ENCODE measurements at places on chromosomes 11 and 22. TPM values are rescaled to one million over a fixed set of nuclear protein-coding genes. Genes with fewer than 3 reads are reported as not detected.

GRCh38 chr11:35815556-35816315 lies 128.1 kb upstream of the LDLRAD3 start:
- no peak for DNase-seq

DNA sequence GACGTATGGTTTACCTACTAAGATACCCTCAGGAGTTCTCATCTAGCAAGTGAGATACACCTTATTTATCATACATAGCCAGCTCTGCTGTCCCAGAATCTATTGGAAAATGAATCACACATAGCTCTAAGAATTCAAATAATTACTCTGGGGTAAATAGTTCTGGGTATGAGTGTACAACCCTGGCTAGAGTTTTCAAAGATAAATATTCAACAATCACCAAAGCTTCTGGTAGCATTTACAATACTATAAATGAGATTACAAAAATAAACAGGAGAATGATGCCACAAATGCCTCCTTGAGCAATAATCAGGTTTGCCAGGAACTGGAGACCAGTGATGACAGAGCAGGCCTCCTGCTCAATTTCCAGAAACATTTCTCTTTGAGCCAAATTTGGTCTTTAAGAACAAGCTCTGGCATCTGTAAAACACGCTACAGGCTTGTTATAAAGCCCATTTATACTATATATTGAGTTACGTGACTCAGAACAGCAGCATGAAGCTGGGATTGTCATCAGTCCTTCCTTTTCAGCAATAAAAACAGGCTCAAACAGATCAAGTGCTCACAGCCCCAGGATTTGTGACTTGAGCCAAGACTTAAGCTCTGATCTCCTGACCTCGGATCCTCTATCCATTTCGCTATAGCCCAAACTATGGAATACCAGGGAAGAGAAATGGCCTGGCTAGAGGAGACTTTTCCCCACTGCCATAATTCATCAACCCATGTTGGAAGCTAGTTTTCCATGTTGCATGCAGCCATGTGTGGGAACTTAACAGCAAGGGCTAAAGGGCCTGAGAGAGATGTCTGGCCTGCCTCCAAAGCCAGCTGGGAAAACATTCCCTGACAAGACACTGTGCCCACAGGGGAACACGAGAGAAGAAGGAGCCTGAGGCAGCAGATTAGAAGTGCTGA lies 19.7 kb downstream of the RAB30 start:
- DNase-seq = no peak

DNA sequence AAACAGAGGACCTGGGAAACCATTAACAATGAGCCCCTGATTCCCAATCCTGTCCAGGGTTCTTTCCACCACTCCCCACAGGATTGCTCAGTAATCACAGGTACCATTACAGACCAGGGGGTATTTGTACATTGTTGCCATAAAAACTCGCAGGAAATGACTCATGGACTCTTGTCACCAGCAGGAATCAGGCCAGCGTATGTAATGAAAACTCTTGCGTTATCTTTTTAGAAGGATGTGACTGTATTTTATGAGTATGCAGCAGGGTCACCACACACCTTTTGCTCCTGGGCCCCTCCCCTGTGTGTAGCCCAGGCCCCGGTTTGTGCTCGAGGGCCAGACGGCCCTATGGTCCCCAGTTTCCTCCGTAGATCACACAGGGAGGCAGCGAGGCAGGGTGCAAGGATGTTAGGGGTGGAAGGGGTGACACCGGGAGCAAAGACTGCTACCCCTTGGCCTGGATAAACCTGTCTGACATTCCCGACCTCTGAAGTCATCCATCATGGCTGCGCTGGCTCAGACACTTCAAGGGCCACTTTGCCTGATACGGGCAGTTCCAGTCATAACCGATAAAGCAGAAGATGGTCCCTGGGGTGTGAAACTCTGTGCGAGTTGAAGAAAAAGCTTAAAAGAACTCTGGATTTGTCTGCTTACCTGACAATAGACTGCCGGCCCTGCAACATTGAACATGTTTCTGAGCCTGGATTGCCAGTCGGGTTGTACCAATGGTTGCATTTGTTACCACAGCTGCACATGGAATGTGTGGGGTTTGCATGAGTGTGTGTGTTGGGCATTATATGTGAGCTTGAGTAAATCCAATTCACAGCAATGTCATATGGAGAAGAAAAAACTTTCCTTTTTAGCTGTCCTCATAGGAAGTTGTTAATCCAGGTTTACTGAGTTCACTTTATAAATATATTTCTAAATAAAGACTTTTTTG lies 56.9 kb downstream of the MICAL2 start:
- DNase-seq = no peak

GRCh38 chr11:27040302-27041115 lies at the start of gene BBOX1:
Gene BBOX1 (plus strand): TSS chr11:27040815. CDS start chr11:27055431, 14,616 bp downstream.
- no peak for DNase-seq

DNA sequence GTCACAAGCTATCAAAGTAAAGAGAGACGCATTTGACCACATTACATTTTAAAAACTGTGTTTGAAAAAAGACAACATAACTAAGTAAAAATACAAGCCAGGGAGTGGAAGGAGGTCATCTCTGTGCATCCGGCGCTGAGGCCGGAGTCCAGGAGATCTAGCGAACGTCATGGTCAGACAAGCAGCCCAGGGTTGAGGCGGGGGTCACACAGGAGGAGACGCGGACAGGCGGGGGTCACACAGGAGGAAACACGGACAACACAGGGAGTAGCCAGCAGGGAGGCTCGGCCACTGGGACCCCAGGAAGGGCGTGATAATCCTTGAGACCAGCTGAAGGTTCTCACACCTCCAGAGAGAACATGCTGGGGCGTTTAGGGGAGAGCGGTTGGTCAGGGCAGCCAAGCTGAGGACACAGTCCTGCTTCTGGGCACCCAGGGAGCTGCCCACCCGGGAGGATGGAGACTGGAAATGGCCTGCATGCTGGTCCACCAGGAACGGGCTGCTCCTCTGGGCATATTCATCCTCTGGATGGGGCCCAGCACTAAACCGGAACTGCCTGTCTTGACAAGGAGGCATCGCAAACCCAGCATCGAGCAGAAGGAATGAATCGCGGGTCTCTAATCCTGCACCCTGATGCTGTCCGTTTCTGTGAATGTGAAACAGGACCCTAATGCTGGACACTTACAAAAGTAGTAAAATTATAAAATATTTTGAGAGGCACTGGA lies 40.9 kb upstream of the MUC5AC start:
- DNase-seq = no peak

Gene CDC42EP2
- 1.6 TPM for total RNA-seq

DNA sequence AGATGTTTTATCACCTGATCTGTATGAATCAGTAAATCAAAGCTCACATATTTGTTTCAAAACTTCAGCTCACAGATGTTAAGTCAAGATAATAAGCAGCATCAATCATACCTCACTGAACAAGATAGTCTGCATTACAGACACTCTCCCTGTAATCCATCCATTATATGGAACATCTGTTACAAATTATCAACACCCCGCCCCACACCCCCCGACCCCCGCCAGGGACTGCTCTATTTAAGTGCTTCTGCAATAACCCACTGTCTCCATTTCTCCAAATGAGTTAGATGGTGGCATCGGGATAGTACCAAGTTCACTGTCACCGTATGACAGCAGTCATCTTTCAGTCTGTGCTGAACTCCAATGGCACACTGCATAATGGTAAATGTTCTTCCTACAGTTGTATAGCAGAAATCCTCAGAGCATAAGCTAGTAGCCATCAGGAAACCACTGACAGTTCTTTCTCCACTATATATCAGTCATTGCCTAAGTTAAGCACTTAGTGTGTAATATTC lies 447.0 kb upstream of the ARHGAP42 start:
- no peak for DNase-seq

GRCh38 chr11:69986440-69986787 lies 91.7 kb upstream of the ANO1 start:
- no peak for DNase-seq

DNA sequence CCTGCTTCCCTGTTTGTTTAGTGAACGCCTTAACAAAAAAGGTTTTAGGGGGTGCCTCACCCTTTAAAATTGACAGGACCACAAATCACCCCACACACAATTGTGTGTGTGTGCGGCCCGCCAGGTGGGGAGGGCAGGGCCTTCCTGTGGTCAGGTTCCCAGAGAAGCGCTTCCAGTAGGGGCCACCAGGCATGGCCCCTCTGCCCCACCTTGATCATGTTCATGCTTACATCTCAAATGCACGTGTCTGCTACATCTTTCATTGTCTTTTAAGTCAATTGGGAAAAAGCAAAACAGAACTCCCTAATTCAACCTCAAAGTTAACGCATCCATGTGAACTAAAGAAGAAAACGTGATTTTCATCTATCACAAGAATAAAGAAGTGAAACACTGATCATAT lies 1335.3 kb downstream of the TBC1D22A start:
- no peak for DNase-seq

DNA sequence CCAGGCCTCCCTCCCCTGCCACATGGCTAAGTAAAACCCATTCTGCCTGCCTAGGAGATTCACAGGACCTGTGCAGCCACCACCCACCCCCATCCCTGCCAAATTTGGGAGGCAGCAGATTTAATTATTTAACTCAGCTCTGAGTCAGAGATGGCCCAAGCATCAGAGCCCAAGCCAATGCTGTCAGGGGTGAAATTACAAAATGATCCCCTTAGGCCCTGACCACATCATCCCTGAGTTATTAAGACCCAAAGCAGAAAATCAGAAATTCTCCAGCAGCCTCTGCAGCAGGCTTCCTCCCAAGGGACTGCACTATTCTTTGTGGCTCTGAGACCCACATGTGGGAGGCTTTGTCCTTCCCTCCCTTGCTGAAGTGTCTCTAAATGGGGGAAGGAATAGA lies 52.8 kb upstream of the RRAS2 start:
- DNase-seq = no peak

DNA sequence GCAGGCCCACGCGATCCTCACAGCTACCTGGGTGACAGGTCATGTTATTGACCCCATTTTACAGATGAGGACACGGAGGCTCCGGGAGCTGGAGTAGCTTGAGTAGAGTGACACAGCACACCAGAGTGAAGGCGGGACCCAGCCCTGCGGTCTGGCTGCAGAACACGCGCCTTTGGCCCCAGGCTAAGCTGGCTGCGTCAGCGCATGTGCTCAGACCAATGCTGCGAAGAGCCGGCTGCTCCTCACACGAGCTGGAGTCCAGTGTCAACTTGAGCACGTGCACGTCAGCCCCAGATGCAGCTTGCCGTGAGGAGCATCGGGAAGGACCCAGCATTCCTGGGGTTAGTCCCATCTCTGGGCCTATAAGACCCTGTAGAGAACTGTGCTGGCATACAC lies 49.9 kb downstream of the SCUBE1 start:
- DNase-seq = no peak

GRCh38 chr11:75773595-75774353 lies 5.2 kb downstream of the DGAT2 start:
- peak; percentile 35 for DNase-seq

DNA sequence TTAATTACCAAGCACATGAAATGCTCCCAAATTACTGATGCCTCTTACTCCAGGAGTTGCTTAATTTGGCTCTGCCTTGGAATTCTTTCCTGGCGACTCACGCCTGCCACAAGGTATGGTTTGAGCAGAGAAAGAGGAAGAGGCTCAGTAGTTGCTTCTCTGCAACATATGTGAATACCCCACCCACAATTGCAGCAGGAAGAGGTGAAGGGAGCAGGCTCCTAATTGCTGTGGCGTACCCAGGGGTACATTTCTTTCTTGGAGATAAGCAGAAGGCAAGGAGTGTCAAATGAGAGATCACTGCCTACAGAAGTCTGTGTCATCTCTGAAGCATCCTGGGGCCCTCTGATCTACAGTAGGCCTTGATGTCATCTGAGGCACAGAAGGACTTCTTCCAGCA lies 10.6 kb upstream of the NNMT start:
- no peak for DNase-seq

Gene OR5I1
- not detected for total RNA-seq

DNA sequence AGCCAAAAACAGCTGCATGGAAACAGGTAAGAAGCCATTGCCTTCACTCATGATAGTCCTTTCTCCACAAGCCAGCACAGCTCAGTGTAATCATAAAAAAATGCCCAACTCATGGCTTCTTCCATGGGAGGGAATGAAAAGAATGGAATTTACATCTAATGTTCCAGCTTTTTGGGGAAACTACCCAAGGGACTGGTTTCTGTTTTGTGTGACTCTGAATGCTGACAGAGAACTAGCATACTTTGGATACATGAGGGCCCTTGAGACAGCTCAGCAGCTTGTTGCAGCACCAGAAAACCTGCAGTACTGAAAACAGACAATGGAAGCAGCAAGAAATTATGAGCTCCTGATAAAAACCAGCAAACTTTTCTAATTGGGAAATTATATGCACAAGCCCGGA lies 24.2 kb upstream of the HORMAD2 start:
- no peak for DNase-seq
